Fibroblast of villous mesenchyme (primary cell): ENCODE measurements at places on chromosomes 3 and 15.
A peak's percentile ranks its signal among the peaks of the same experiment; 100 is the strongest.

- no peak for DNase-seq
Observed at GRCh38 chr3:151268267-151269235, 9.8 kb downstream of the P2RY14 start.

- DNase-seq = peak; percentile 96
Observed at GRCh38 chr15:69275074-69275670, 23.5 kb upstream of the PAQR5 start.

DNA sequence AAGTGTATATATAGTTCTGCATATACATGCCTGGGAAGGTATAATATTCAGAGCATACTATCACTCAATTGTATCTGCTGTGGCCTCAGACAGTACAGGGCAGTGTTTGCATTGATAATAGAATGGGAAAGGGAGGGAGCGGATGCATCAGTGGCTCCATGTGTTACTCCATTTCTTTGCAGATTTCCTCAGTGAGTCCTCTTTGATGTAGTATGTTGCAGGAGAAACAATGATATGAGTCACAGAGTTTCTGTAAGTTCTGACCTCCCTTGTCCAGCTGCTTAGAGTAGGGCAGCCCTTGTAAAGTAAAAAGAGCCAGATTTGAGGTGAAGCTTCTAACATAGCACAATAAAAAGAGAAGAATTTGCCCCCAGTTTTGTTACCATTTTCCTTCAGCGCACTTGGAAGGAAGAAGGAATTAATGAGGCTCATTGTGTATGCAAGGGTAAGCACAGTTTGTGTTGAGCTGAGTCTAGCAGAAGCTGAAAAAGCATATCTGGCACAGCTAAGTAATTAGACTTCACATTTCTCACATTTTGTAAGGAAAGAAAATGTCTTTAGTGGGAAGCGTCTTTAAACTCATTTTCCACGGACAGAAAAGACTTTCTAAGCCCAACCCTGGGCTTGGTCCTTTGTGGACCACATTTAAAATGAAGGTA is 555.8 kb upstream of the IL12A start:
- no peak for DNase-seq

GRCh38 chr15:50758712-50759205 is 6.7 kb downstream of the SPPL2A start:
- no peak for DNase-seq

GRCh38 chr3:161051856-161052255 is 53.3 kb downstream of the B3GALNT1 start:
- DNase-seq = no peak

DNA sequence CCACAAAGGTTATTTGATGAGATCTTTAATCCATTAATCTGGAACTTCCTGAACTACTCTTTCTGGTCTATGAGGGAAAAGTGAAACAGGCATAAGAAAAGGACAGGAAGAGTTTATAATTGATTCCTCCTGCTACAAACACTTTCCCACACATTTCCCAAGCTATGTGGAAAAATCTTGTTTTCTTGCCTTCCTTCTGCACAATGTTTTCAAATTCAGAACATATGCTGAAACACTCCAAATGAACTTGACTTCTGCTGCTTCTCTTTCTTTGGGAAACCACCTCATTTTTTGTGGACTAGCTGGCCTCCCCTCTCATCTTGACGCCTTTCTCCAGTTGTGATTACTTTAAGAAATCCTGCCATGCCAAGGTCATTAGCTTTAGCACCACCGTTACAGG is 100.7 kb upstream of the PTPRG start:
- no peak for DNase-seq

DNA sequence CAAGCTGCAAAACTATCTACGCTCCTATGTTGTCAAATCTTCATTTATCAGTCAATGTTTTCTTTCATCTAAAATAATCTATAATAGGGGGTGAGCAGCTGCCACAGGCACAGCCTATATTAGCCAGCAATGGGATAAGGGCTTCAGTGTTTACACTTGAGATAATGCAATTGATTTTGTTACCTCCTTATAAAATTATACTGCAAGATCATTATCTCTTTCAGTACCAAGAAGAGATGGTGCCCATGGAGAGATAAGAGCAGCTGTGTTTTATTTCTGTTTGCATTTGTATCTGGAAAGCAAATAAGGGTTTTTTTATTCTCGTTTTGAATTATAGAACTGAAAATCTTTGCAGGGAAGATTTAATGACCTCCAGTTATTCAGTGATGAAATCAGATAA is 68.9 kb downstream of the PLD1 start:
- DNase-seq = no peak

GRCh38 chr3:56917361-56918110 is 115.8 kb upstream of the ARHGEF3 start:
- DNase-seq = no peak

DNA sequence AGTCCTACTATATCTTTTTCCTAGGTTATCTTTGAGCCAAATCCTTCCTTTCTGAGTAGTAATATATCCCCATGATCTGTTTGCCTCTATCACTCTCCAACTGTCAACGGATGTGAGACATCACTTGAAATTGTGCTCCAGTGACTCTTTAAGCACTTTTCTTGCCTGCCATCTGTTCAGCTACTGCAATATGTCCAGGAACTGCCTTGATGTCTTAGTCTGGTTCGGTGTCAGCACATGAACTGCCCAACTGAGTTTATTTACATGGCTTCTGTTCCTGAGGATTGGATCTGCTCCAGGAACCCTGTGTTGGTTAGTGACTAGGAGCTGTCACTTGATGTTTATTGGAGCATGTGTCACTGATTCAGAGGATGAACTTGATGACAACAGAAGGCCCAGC is 116.5 kb downstream of the SLC9A9 start:
- no peak for DNase-seq

- peak; percentile 98 for DNase-seq
Observed at GRCh38 chr15:82122746-82123400, 77.1 kb upstream of the MEX3B start.

GRCh38 chr15:101118615-101119014 is 133.2 kb downstream of the CHSY1 start:
- no peak for DNase-seq

DNA sequence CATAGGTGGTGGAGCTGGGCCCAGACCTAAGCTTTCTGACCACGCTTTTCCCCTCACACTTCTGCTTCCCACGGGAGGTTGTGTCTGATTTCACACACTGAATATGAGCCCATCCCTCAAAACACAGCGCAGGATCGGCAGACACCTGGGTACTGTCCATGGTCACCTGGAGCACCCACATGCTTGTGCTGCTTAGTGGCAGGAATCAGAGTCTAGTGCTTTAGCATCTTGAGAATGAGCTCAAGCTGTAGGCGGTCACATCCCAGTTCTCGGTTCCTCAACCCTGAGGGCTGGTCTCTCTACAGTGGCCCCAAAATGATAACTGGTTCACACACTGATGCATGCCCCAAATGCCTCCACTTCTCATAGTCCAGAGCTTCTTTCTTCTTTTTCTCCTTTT is 111.0 kb downstream of the SEMA5B start:
- DNase-seq = no peak

GRCh38 chr15:76153241-76154197 is 93.7 kb downstream of the TMEM266 start:
- no peak for DNase-seq

- peak; percentile 85 for DNase-seq
Observed at GRCh38 chr15:70493787-70494516, 269.4 kb downstream of the UACA start.

DNA sequence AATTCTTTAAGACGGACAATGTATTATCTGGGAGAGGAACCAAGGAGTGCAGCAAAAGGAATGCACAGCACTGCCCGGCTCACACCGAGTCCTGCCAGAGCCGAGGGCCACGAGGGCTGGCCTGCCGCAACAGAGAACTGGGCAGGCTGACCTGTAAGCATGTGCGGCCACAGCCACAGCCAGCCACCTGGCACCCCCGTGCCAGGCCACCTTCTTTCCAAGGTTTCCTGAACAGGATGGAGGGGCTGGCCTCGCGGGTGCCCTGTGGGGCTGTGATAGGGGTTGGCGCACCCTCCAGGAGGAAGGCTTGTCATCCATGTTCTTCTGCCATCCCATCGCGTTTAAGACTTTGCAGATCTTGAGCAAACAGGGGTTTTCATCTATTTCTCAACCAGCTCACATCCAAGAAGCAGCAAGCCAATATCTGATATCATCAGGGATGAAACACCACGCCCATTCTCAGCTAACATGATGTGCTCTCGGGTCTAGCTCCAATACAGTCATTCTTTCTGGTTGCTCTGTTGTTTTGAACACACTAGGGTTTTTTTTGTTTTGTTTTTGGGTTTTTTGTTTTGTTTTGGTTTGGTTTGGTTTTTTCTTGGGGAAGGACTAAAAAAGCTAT is 10.2 kb downstream of the CA12 start:
- DNase-seq = peak; percentile 62

- DNase-seq = no peak
Observed at GRCh38 chr3:124592658-124593441, 137.4 kb upstream of the UMPS start.

GRCh38 chr3:11162401-11163345 is 8.4 kb downstream of the HRH1 start:
- peak; percentile 43 for DNase-seq

GRCh38 chr15:37028625-37029296 is 71.6 kb downstream of the MEIS2 start:
- DNase-seq = peak; percentile 86

- DNase-seq = peak; percentile 63
Observed at GRCh38 chr15:69853544-69853951, 244.2 kb downstream of the TLE3 start.

DNA sequence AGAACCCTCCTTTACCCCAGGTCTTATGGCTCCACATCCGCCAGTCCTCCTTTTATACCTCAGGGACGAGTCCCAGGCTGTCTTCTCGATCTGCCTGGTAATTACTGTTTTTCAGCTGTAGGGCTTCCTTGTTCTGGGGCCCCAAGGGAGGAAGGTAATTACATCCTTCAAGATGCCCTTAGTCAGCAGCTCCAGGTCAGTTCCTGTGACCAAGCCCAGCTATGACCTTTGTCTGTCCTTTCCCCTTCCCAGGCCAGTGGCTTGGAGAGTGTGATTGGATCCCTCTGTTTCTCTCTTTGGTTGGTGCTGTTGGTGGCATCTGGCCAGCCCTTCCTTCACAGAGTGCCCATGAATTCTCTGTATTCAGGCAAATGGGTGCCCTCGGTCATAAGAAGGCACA is 92.6 kb downstream of the AAGAB start:
- DNase-seq = no peak

- DNase-seq = no peak
Observed at GRCh38 chr3:48966367-48966766, 23.7 kb upstream of the P4HTM start.

DNA sequence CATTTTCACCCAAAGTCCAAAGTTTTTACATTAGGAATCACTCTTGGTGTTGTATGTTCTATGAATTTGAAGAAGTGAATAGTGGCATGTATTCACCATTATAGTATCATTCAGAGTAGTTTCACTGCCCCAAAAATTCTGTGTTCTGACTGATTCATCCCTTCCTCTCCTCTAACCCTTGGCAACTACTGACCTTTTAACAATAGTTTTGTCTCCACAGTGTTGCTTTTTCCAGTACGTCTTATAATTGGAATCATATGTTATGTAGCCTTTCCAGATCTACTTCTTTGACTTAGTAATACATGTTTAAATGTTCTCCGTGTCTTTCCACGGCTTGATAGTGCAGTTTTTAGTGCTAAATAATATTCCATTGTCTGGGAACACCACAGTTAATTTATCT is 379.0 kb upstream of the SGO1 start:
- DNase-seq = no peak

- DNase-seq = no peak
Observed at GRCh38 chr3:54962200-54962599, 34.3 kb upstream of the LRTM1 start.
